ENCODE measurements at places on chromosomes 3 and 15.

DNA sequence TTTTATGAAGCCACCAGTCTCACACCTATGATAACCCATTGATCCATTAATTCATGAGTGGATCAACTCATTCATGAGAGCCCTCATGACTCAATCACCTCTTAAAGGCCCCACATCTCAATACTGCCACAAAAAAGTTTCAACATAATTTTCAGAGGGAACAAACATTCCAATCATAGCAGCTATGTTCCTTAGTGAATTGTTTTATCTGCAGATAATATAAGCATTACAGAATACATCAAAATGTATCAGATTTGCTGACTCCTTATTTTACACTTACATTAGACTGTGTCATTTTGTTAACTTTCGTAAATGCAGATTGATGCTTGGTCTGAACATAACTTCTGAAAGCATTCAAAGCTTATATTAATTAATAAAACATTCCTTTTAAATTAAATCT lies 155.3 kb upstream of the MBNL1 start:
- no peak for DNase-seq

DNA sequence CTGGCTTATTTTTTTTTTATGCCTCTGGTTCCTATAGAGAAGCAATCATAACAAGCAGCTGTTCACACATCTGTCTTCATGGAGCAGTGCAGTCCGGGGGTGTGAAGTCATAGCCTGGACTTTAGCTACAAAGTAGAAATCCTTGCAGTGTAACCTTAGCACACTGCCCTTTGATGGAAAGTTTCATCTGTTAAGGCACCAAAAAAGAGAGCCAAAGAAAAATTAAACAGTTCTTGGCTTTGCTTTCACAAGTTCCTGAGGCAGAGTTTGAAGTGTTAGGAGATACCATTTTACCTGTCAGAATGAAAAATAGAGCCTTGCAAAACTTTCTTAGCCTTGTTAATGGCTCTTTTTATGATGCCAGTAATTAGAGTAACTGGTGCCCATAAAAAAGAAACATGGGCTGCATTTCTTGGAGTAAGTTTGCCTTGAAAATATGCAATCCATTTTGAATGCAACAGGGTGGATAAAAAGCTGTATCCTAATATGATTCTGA lies 84.1 kb downstream of the PIK3R4 start:
- no peak for DNase-seq

GRCh38 chr3:193734737-193735366 lies 141.8 kb downstream of the OPA1 start:
- no peak for DNase-seq

DNA sequence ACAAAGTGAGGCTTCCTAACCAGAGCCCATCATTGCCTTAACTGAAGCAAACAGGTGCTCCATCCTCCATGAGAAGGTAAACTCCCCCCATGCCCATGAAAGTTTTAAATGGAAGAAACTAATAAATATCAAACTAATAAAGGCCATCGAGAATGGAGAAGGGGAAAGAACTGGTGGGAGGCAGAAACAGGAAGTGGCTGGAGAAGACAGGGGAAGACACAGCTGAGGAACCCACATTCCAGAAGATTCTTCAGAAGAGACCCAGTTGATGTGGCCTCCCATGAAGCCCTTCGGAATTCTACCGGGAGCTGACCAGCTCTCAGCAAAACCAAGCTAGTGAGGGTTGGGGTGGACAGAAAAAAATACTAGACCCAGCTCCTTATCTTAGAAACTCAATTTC lies 41.6 kb downstream of the SH3BP5 start:
- no peak for DNase-seq

DNA sequence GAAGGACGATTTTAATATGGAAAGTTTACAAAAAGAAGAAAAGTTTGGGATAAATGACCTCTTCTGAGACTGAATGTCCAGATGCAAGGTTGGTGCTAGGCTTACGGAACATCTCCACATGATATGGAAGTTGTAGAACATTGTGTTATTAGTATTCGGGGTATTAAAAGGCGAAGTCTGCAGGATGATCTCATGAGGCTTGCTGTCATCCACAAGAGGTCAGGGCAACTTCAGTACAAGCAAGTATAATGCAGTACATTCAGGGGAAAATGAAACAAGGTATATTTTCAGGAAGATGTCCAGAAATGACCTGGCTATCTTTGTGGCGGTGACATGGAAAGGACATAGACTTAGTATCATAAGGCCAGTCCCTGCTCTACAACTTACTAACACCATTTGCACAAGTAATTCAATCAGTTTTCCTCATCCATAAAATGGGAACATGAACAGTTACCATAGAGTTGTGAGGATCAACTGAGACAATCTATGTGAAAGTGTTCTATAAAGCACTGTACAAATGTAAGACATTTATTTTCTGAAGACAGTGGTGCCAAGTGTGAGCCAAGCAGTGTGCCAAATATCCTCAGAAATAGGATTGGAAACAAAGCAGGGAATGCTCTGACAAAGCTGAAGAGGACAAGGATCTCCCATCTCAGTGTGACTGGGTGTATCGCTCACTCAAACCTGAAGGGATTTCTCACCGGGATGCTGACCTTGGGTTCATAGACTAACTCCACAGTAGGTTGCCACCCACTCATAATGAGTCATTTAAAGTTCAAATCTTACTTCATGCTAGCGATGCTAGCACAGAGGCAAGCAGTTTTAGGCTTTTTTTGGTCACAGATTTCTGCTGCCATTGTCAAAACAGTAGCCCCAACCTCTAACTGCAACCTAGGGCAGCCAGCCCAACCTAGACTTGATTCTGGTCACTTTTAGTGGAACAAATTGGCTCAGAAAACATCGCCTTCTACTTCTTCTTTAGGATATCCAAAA lies 118.3 kb downstream of the TIGIT start:
- DNase-seq: no peak

GRCh38 chr15:88487796-88488523 lies 20.5 kb downstream of the MRPS11 start:
- no peak for DNase-seq

- DNase-seq: no peak
Measured at GRCh38 chr3:196513697-196514349, 1.3 kb downstream of the SMCO1 start.

GRCh38 chr3:145900056-145900829 lies 260.7 kb downstream of the PLOD2 start:
- DNase-seq: no peak

DNA sequence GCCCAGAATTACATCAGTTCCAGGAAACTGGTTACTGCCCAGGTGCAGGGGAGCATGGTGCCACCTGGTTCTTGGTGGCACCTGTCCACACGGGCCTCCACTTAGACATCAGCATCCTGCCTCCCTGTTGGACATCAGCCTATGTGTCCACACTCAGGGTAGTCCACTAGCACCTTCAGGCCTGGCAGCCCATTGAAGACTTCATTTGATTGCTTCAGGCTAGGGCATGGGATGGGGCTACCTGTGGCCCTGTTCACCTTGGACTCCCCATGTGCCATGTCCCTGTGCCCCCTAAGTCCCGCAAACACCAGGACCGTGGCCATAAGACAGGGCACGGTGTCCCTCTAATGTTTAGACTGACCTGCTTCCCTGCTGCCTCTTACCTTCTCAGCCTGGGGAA lies 30.9 kb downstream of the CYP8B1 start:
- DNase-seq: no peak

- peak; percentile 5 for DNase-seq
Measured at GRCh38 chr3:126130981-126131745, 47.2 kb upstream of the SLC41A3 start.

DNA sequence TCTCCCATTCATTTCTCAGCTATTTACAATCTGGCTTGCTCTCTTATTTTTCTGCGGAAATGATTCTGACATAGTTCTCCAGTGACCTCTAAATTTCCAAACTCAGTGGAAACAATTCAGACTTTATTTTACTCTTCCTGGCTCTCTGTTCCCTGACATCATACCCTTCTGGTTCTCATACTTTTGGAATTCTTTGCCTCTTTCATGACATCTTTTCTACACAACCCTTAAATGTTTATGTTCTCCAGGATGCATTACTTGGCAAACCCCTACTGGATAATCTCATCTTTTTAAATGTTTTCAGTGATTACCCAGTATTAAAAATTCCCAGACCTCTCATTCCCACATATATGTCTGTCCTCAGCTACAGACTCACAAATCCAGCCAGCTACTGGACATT lies 23.9 kb upstream of the PLSCR4 start:
- DNase-seq: no peak

GRCh38 chr15:42220216-42220615 lies 12.1 kb upstream of the VPS39 start:
- DNase-seq: no peak

GRCh38 chr15:91854639-91854990 lies 1.1 kb downstream of the SLCO3A1 start:
- no peak for DNase-seq
